Activated CD4-positive, alpha-beta T cell treated with anti-CD3 and anti-CD28 coated beads, Interleukin-2, amount 50 U/mL, for 4 hours (primary cell): ENCODE measurements at places on chromosomes 3 and 15.

GRCh38 chr3:53703630-53704362 is 142.4 kb downstream of the CHDH start:
- no peak for DNase-seq

DNA sequence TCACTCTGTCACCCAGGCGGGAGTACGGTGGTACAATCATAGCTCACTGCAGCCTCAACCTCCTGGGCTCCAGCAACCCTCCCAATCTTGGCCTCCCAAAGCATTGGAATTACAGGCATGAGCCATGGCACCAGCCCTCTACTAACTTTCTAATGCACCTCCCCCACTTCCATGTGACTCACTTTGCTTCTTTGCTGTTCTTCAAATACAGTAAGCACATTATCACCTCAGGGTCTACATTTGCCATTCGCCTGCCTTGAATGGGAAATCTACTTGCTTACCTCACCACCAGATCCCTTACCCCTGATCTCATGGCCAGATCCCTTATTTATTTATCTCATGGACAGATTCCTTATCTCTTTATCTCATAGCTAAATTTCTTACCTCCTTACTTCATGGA is 235.3 kb downstream of the KCNMB2 start:
- DNase-seq, result no peak

DNA sequence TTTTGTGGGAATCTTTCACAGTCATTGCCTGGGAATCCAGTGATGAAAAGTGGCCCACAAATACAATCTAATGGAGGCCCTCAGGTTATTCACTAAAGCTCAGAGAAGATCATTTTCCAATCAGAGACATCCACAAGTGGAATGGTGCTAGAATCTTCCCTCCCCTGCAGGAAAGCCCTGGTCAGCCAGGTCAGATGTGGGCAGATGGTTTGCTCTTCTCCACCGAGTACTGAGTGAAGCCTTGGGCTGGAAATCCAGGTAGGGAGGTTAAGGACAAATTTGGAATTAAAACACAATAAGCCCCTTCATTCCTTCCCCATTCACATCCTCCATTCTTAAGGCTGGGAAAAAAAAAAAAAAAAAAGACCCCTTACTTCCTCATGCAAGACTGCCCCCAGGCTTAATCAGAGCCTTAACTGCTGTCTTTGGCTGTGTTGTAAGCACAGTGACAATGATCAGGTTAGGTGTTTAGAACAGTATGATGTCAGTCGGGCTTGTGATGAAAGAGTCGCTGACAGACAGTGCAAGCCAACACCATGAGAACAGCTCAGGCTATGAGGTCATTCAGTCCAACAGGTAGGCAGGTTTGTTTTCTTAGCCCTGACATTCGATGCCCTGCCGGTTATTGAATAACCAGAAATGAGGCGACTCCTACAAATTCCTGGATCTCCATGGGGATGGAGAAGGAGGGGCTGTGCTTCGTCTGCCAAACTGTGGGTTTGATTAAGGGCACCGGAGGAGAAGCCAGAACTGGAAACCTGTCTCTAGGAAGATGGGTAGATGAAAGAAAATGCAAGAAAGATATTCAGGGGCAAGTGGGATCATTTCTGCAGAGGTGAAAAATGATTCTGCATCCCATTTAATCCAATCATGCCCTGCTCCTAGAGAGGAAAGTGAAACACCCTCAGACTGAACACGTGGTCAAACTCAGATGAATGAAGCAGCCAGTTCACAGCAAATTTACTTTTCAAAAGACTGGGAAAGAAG is 23.5 kb upstream of the HES1 start:
- no peak for DNase-seq

- no peak for DNase-seq
Observed at GRCh38 chr3:40827226-40827625, 302.5 kb downstream of the ZNF621 start.

DNA sequence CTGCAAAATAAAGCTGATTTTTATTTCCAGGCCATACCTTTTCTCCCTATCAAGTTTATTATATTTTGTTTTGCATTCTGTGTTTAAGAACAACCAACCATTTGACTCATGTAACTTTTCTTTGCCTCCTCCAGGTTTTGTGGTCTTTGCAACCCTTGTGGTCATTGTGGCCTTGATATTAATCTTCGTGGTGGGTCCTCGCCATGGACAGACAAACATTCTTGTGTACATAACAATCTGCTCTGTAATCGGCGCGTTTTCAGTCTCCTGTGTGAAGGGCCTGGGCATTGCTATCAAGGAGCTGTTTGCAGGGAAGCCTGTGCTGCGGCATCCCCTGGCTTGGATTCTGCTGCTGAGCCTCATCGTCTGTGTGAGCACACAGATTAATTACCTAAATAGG is 27.6 kb downstream of the NIPA2 start:
- no peak for DNase-seq
